ENCODE measurements at places on chromosomes 12 and 14.

- no peak for DNase-seq
Observed at GRCh38 chr14:45698462-45699134, 445.6 kb upstream of the MIS18BP1 start.

GRCh38 chr12:6285532-6286306 is 24.8 kb upstream of the PLEKHG6 start:
- DNase-seq, result no peak

DNA sequence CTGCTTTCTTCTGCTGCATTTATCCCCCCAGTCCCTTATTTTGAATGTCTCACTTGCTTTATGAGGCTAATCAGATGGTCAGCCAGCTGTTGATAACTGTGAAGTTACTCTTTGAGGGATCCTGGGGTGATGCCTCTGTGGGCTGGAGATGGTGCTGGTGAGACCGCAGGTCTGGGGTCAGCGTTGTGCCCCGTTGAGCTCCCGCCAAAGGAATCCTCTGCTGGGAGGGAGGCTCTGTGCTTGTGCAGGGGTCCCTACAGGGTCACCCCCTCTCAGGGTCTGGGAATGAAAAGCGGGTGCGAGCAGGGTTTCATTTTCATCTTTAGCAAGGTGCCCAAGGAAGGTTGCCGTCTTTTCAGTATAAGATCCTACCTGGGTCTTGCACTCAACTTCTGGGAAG is 161.2 kb upstream of the RTL1 start:
- no peak for DNase-seq

DNA sequence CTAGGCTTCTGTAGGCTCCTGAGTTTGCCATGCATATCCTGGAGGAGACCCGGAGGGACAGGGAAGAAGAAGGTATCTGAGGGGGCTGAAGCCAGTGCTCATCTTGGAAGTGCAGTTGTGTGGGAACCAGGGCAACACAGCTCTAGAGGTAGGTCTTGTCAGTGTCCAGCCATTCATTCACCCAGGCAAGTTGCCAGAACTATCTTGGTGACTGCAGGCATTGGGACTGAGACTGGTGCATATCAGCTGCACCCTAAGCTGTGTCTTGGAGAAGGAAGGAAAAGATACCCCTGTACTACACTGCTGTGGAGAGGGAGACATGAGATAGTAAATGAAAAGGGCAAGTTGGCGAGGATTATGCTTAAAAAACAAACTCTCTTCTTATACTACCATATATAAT is 4.9 kb upstream of the WIF1 start:
- DNase-seq, result no peak

DNA sequence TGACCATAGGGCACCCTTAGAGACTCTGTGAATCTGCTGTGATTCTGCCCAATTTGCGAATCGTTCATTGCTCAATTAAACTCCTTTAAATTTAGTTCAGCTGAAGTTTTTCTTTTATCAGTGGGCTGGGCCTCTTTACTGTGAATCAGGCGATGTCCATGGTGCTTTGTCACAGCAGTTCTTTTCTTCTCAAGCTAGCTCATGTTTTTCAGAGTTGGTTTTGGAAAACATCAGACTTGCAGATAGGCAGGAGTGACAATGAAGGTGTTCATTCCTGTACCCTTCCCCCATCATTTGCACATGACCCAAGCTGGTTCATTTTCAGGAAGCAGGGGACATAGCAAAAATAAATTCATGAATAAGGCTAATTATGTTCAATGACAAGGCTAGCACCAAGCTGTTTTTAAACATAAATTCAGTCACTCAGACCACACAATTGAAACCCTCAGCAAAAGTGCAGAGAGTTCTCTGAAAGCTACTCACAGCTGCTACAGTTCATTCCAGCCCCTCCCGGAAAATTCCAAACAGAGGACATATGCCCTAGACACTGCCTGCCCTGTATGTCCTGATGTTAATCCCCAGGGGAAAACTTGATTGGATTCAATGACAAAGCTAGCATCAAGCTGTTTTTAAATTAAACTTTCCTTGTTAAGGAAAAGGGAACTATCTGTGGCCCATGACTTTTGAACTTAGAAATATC is 383.3 kb downstream of the C12orf75 start:
- no peak for DNase-seq

DNA sequence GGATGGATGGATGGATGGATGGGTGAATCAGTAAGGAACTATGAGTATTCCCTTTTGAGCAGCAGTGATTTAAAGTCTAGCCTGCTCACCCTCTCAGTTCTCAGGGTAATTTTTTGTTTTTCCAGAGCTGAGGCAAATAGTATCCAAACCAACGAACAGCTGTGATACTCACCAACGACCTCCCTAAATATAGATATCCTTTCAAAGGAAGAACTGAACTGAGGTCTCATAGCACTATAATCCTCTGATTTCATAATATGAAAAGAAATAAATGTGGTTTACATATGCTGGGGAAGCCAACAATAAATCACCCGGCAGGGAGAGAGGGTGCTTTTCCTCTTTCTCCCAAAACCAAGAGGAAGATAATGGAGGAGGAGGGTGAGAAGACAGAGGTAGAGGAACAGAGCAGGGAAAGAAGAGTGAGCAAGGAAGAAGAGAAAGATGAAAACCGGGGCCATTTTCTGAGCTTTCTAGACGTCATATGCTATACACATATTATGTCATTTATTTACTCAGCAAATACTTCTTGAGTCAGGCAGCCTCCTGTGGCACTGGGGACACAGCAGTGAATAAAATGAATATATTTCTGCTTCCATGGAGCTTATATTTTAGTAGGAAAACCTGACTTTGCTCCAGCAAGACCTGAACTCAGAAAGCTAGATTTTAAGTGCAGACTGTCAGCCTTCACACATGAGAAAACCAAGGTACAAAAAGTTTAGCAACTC is 710.7 kb upstream of the TBX3 start:
- no peak for DNase-seq

DNA sequence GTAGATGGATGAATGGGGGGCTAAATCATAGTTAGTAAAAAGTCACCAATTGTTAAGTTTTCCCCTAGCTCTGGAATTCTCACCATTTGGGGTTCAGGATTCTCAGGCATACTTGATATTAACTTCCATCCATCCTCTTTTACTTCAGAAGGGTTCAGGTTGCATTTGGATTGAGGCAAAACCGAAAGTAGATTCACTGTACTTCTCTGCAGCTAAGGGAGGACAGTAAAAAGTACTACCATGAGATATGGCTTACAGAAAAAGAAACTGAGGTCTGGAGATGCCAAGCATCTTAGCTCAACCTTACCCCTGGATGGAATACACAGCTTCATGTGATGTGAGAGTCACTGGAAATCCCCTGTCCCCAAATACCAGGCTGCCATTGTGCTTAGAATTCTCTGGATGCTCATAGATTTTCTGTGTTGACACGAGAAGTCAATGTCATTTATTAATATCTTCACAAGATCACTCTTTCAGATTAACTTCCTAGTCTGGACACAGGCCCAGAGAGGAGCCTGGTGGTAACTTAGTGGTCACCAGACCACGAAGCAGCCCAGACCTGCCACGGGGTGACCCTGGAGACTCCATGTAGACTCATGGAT is 87.1 kb downstream of the SSPN start:
- no peak for DNase-seq

DNA sequence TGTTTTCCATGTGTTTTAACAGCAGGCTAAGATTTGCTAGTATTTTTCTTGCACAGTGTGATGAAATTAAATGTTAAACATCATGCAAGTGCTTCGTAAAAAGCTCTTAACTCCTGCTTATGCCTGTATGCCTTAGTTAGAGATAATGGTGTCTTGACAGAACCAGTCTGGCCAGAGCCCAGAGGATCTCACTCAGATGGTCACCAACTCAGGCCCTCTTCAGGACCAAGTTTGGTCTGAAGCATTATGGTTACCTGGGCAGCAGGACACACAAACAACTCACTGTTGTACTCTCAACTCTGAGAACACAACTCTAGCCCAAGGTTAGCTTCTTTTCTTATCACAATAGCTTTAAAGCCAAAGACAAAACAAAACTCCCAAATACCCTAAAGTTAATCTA is 115.4 kb downstream of the KIF21A start:
- DNase-seq, result no peak

DNA sequence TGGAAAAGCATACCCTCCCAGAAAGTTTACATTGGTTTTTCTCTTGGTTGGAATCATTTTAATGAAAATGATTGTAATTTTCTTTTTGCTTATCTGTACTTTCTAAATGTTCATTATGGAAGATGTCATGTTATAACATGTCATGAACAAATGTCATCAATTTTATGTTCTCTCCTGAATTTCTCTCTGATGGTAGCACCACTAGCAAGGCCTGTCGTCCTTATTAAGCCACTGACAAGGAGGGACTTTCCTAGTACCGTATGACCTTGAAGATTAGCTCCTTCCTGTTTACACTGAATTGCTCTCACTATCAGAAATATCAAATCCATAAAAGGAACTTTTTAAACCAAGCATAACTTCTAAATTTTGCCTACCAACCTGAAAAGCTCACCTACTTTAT is 99.0 kb downstream of the ESR2 start:
- no peak for DNase-seq

- DNase-seq, result no peak
Observed at GRCh38 chr14:102493585-102493984, 16.0 kb downstream of the ANKRD9 start.

- no peak for DNase-seq
Observed at GRCh38 chr14:69580009-69580577, 5.4 kb upstream of the CCDC177 start.

DNA sequence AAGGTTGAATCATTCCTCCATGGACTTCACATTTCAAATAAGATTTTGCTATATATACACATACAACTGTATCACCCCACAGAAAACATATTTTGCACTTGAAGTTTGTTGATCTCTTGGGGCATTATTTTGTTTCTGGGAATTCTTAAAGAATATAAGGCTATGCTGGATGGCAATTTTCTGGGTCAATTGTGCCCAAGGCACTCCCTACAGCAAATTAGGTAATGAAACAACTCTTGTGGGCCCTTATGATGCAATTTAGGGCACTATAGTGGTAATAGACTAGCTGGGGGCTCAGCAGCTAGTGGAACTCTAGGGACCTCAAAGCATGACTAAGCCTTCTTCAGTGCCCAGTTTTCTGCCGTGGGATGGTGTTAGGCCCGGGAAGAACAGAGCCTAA is 444.4 kb downstream of the NRXN3 start:
- DNase-seq, result no peak

GRCh38 chr14:53010193-53011040 is 59.6 kb upstream of the FERMT2 start:
- DNase-seq, result no peak

GRCh38 chr14:20626274-20626673 is 15.2 kb downstream of the OR6S1 start:
- DNase-seq, result no peak

- no peak for DNase-seq
Observed at GRCh38 chr12:1993341-1993740, 10.9 kb downstream of the DCP1B start.

GRCh38 chr12:82833481-82833880 is 146.8 kb downstream of the TMTC2 start:
- DNase-seq, result no peak

GRCh38 chr14:81301371-81301770 is 80.6 kb upstream of the GTF2A1 start:
- DNase-seq, result no peak

DNA sequence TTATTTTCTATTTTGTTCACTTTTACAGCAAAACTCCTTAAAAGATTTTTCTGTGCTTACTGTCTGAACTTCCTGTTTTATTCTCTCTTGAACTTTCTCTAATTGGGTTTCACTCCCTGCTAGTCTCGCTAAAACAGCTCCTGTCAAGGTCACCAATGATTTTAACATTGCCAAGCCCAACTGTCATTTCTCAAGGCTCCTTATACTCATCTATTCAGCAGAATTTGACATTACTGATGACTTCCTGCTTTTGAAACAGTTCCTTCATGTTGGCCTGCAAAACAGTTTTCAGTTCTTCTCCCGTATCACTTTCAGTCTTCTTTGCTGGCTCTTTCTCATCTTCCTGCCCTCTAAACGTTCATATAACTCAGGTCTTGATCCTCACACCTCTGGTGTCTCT is 268.5 kb upstream of the USP15 start:
- no peak for DNase-seq

- no peak for DNase-seq
Observed at GRCh38 chr12:129776977-129777667, 126.7 kb downstream of the TMEM132D start.

GRCh38 chr12:55624056-55624455 is 12.6 kb upstream of the OR10P1 start:
- DNase-seq, result no peak

DNA sequence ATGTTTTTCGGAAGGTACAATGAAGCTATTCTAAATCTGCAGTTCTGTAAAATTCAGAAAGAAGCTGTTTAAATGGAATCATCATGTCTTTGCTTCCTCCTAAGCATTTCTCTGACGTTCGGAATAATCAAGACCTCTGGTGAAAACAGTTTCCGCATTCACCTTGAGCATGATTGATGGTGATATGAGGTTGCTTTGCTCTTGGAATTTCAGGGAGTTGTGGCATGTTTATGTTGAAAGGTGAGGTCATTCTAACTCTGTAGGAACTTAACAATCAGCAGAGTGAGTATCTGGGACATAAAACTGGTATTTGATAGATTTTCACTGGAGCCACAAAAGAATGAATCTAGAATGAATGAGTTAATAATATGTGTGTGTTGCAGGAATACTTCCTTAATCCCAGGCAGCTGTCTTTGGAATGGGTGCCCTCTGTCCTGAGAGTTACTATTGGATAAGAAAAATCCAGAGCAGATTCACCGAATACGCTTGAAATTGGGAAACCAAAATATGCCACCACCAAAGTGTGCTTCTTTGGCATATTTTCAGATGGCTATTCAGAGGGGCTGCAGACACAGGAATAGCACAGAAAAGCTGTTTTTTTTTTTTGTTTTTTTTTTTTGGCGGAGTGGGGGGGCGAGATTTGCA is 599.1 kb downstream of the CCER1 start:
- no peak for DNase-seq

DNA sequence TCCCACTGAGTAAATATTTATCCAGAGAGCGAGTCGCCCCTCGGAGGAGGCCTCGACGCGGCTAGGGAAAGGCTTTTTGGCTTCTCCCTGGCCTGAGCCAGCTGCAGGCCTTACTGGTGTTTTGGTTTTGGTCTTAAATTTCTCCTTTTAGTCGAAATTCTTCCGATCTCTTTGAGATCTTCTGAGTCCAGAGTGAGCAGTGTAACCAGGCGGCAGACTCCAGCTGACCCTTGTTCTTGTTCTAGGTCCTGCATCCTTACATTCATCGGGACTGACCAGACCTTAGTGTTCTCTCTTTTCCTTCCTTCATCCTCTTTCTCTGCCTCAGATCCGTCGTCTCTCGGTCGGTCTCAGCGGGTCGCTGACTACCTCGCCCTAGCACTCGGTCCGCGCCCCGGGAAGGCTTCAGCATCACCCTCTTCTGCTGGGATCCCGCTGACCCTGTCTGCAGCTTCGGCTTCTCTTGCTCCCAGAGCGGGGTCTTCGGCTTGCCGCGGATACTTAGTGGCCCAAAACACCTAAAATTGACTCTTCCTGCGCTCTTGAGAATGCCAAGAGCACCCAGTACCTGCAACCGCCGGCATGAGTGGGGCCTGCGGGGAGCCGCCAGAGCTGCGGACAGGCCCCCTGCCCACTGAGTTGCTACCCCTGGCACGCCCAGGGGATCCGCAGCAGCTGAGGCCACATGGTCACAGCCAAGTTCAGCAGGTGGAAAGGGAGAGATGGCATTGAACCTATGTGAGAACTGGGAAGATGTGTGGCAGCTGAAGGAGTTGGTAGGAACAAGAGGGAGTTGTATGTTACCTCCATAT is 2.4 kb upstream of the PAX9 start:
- no peak for DNase-seq
